Kidney capillary endothelial cell (primary cell): ENCODE measurements at places on chromosomes 1 and 21.

- DNase-seq, result no peak
Observed at GRCh38 chr1:217067642-217068041, 344.4 kb upstream of the ESRRG start.

- no peak for DNase-seq
Observed at GRCh38 chr21:40179166-40179565, 311.9 kb downstream of the PCP4 start.

- no peak for DNase-seq
Observed at GRCh38 chr21:44415073-44416025, 40.0 kb upstream of the LRRC3 start.

DNA sequence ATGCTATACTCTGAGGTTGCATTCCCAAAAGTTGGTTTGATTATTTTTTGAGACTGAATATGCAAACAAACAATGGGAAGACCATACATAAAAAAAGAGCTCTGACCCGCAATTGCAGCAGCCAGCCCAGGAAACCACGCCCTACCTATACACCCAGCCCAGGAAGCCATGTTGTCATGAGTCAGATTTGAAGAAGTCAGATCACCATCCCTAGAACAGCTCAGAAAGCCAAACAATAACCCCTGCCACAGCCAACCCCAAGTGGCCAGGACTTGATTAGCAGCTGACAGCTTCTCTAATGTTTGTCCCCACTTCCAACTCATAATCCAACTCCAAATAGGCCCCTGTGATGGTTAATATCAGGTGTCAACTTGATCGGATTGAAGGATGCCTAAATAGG is 621.9 kb downstream of the NPHP4 start:
- no peak for DNase-seq

- DNase-seq, result no peak
Observed at GRCh38 chr1:115340879-115341278, 2.8 kb upstream of the NGF start.

GRCh38 chr1:978069-978834 is 3.6 kb downstream of the PERM1 start:
- no peak for DNase-seq

- no peak for DNase-seq
Observed at GRCh38 chr21:39641827-39642450, 29.2 kb downstream of the B3GALT5 start.

DNA sequence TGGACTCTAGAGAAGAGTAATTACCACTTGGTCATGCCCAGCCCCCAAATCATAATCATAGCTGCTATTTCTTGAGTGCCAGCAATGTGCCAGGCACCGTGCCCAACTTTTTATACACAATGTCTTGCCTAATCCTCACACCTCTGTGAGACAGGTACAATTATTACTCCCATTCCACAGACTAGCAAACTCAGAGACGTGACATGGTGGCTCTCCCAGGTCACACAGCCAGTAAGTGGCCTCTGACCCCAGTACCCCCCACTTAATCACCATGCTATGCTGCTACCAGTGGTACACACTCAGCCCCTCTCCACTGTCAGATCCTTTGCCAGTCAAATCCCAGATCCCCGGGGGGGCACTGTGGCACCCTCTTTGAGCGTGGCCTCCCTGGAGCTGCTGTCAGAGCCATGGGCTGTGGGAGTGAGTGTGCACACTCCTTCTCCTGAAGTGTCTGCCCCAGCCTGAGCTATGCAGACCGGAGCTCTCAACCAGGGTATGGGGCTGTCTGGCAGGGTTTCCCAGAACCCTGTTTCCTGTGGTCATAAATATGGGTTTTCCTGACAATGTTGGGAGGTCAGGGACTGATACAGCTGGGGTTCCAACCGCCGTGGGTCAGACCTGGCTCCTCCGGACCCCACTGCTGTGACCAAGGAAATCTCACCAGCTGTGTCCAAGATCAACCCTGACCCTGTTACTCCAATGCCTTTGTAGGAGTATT is 51.8 kb downstream of the LACTBL1 start:
- DNase-seq, result no peak

DNA sequence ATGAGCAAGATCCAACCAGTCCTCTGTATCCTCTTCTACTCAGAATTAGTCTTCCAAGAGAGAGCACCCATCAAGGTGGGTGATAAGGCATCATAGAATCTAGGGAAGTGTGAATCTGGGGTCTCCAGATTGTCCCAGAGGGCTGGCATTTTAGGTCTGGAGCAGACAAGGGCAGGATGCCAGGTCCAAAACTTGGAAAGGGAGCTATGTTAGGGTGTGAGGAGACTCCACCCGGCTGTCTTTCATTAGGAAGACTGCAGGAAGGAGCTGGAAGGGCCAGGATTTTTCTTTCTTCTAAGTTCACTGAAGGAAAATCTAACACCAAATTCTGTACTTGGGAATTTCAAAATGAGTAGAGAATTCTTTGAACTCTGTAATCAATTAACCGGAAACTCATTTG is 86.1 kb upstream of the BMP8A start:
- DNase-seq, result no peak

GRCh38 chr1:204465546-204466415 is 28.8 kb downstream of the PIK3C2B start:
- no peak for DNase-seq

DNA sequence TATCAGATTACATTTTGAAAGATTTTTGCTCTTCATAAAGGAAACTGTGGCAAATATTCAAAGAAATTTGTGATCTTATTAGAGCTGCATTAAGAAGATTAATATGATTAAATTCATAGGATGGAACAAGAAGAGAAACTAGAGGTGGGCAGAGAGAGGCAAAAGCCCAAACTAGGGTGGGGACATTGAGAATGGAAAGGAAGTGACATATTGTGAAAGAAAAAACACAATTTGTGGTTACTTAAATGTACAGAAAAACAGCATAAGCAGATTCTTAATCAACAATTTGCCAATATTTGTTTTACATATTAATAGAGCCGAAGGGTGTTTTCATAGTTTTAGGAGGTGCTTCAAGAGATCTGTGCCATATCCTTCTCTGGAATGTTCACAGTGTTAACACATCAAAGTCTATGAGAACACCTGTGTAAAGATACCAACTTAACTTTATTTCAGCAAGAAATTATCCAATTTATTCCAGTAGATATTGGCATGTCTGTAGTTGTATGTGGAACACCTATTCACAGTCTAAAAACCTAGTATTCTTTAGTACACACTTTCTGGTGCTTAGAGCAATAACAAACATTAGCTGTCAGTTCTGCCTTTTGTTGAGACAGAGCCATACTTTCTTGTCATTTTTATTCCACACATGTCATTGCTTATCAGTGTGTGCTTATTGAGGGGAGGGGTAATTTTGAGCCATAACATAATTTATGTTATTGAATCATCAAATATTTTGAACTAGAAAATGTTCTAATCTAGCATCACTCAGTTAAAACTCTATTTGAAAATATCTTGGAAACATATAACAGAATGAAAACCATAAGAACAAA is 401.5 kb downstream of the PTPRC start:
- no peak for DNase-seq

DNA sequence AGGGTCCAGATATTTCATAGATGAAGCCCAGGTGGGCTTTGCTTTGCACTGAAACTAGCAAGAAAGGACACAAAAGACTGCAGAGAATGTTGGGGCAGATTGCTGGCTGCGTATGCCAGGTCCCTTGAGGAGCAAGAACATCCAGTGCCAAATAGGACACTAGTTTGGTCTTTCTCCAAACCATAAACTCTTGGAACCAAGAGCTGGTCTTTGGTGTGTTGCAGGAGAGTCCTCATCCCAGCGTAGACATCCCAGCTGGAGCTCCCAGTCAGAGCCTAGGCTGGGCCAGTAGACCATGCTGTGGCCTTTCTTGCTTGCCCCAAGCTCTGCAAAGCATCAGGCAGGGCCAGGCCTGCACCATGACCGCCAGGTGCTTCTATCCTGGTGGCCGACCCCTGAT is 87.5 kb downstream of the ATP5PO start:
- DNase-seq, result no peak

- no peak for DNase-seq
Observed at GRCh38 chr1:42163114-42163513, 1.4 kb downstream of the GUCA2A start.
